ENCODE measurements at places on chromosomes 4 and X. TPM values are rescaled to one million over a fixed set of nuclear protein-coding genes. Genes with fewer than 3 reads are reported as not detected.

Gene SSX2B
- not detected for total RNA-seq

- DNase-seq, result no peak
These were observed 59.1 kb downstream of the SORBS2 start for GRCh38 chr4:185752872-185753271.

Gene HS3ST1
- total RNA-seq, result 0.47 TPM

DNA sequence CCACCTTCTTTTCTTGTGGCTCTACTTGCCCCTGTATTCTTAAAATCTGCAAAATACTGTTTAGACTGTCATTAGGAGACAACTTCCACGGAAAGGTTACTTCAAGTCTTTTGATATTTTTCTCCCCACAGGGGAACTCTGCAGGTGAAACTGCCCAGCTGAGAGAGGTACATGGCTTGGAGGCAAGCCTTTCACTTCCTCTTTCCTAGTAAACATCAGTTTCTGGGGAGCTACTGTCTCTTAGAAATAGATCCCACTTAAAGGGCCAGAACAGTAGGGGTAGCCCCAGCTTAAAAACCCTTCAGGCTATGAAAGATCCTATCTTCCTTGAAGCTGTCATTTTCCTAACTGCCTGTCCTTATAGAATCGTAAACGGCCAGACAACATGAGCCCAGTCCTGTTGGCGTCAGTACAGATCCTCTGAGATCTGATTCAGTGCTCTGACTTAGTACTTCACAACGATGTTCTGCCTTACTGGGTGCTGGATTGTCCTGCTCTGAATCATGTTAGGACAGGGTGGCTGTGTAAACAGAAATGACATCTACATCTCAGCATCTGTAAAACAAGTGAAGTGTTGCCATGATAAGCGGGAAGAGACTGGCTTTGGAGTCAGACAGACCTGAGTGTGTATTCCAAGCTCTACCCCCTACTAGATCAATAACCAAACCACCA, 102.1 kb downstream of the ITIH6 start:
- DNase-seq, result no peak

- DNase-seq, result no peak
These were observed 20.4 kb upstream of the FGF16 start for GRCh38 chrX:77426811-77427210.

DNA sequence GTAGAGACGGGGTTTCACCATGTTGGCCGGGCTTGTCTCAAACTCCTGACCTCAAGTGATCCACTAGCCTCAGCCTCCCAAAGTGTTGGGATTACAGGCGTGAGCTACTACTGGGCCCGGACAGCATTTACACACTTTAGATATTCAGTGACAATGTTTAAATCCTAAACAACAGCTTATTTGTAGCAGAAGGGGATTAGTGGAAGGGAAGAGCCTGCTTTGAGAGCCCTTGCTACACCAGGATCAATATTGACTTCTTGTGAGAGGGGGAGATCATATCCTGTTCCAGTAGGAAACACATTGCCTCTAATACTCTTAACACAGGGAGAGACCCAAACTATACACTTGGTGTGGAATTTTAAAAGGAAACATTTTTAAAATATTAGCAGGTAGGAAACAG, 7.1 kb downstream of the MGST2 start:
- no peak for DNase-seq

Gene GSX2
- not detected for total RNA-seq

DNA sequence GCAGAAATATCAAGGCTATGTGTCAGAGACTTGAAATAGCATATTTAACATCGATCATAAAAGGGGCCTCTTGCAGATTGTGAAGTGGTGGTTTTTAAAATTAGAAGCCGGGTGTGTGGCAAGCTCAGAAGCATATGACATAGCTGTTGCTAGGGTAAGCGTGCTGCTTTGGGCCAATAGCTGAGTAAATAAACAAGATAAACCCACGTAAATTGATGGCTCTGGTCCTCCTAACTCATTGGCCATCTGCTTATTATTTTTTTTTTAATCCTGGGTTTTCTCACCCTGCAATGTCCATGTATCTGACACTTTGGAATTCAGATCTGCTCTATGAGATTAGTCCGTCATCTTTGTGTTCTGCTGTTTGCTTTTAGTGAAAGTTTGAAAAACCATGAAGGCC, 32.6 kb upstream of the STOX2 start:
- DNase-seq, result no peak

GRCh38 chr4:158259955-158260575, 49.8 kb downstream of the TMEM144 start:
- no peak for DNase-seq

Gene IL1RAPL2
- not detected for total RNA-seq

- DNase-seq, result no peak
These were observed 49.7 kb upstream of the PTPN13 start for GRCh38 chr4:86544310-86544966.

GRCh38 chr4:56821381-56822243, at the start of gene SPINK2:
Gene SPINK2, minus strand, starts transcription at chr4:56821701. Its CDS starts 39 bp downstream, at chr4:56821662.
- peak; percentile 69 for DNase-seq

- DNase-seq, result no peak
These were observed 2078.4 kb upstream of the TENM3 start for GRCh38 chr4:180164799-180165198.

Gene BTK
- 1.1 TPM for total RNA-seq

DNA sequence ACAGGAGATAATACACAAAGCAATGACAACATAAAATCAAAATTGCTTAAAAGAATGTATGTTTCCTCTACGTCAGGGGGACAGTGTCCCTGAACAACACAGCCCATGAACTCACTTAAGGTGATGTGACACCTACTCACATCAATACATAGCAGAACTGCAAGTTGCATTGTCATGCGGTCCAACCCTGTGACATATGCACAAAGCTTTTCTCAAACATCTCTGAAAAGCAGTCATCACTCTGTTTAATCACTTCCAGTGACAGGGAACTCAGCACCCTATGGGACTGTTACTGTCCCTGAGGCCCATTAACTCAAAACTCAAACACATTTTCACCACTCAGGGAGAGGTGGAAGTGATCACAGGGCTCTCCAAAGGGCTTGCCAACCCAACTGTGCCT, 2.4 kb downstream of the STX18 start:
- no peak for DNase-seq

- no peak for DNase-seq
These were observed 126.7 kb upstream of the VCX2 start for GRCh38 chrX:8297766-8298165.

- DNase-seq, result no peak
These were observed 167.5 kb downstream of the ADGRA3 start for GRCh38 chr4:22348410-22348809.

Gene SPIN2B
- total RNA-seq, result 16.4 TPM

DNA sequence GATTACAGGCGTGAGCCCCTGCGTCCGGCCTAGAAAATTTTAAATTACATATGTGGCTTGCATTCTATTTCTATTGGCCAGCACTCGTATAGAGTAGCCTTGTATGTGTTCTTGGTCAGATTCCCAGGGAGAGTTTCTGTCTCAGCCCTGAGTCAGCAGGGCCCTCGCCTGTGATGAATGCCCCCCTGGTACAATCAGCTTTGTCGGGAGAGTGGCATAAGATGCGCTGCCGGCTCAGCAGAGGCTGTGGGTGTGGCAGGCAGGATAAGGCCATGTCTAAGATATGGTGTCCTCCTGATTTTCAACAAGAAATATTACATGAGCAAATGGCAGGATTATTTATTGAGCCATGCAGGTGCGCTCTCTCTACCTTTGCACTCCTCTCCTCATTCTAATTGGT, 1.6 kb upstream of the REELD1 start:
- no peak for DNase-seq

- no peak for DNase-seq
These were observed 70.6 kb downstream of the DHX15 start for GRCh38 chr4:24513718-24514117.

GRCh38 chrX:44303119-44303518, 40.4 kb downstream of the EFHC2 start:
- DNase-seq, result no peak

DNA sequence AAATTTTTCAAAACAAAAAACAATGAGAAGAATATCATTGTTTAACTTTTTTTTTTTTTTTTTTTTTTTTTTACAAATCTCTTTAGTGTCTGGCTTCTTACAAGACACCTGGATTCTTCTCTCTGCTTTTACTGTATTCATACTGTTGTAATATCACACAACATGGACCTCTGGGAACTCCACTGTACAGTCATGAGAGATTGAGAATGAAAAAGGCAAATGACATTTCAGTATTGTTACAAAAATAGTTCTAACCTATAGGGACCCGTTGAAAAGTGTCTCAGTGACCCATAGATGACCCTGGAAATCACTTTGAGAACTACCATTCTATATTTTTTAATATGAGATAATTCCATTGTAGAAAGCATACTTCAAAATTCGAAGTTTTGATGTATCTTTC, 124.4 kb downstream of the SLIT2 start:
- no peak for DNase-seq

DNA sequence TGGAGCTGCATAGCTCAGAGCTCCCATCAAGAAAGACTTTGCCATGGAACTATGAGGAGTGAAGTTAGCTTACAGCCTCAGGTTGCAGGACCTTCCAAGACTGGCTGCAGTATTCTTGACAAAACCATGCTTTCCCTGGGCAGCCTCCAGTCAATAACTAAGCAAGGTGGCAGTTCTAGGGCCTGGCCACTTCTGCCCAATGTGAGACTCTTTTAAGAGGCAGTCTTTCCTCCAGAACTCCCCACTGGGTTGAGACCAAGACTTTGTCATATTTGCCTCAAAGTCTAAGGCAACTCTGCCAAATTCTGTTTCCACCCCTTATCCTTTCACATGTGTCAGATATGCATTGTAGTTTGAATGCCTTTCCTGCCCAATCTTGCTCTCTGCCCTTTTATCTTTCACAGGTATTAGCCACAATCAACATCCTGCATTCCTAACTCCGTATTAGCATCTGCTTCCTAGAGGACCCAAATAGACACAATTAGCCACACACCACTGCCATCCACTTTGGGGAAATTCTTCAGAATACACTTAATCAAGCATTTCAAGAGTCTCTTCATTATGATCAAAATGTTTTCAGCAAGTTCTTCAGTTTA, 17.7 kb upstream of the SLC25A43 start:
- no peak for DNase-seq

DNA sequence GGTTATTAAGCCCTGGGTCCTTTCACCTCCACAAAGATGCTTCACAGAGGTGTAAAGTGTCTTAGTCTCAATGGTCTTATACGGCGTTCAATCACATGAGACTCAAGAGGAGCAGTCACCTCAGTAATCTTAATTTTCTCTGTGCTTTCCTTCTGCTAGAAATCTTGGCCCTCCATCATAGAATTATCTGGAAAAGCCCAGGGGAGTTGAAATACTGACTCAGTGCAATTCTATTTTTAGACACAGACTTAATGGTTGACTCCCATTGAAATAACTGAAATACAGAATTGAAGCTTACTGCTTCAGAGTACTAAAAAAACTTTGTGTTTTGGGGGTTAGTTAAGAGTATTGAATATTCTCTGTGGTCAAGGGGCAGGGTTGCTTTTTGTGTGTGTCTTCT, 94.5 kb upstream of the IL15 start:
- DNase-seq, result no peak

Gene HUWE1
- total RNA-seq, result 225 TPM

Gene GATA1
- total RNA-seq, result not detected

- DNase-seq, result no peak
These were observed 215.1 kb downstream of the TMA16 start for GRCh38 chr4:163709601-163710000.

All from activated naive CD8-positive, alpha-beta T cell treated with anti-CD3 and anti-CD28 coated beads, Interleukin-2, amount 10 ng/mL, durations not matched to agents 7 days and 5 days (primary cell).